NCI-H1694 treated with DMSO at 0.1 percent for 48 hours (cell line): ENCODE measurements at places on chromosomes 16 and 17.

GRCh38 chr16:17230932-17231581, 239.7 kb downstream of the XYLT1 start:
- no peak for DNase-seq

DNA sequence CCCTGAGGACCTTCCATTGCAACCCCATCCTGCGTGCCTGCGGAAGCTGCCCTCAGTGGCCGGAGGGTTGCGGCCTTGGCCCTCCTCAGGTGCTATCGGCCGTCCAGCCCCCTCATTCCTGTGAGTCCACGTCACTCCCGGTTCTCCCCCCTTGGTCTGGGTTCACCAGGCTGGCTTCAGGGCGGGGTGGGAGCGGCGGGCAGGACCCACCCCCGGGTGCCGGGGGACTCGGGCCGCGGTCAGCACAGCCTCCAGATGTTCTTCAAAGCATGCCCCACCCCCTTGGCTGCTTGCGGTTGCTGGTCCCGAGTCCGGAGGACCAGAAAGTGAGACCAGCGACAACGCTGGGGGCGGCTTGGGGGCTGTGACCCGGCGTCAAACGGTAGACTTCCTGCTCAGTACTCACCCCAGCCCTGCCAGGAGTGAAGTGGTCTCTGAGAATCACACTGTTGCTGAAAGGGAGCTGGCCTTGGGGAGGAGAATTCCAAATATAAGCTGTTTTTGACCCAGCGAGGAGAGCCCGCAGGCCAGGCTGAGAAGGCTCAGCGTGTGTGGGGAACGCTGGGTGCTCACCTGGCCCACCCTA, 4.5 kb downstream of the ZNF469 start:
- DNase-seq, result no peak

DNA sequence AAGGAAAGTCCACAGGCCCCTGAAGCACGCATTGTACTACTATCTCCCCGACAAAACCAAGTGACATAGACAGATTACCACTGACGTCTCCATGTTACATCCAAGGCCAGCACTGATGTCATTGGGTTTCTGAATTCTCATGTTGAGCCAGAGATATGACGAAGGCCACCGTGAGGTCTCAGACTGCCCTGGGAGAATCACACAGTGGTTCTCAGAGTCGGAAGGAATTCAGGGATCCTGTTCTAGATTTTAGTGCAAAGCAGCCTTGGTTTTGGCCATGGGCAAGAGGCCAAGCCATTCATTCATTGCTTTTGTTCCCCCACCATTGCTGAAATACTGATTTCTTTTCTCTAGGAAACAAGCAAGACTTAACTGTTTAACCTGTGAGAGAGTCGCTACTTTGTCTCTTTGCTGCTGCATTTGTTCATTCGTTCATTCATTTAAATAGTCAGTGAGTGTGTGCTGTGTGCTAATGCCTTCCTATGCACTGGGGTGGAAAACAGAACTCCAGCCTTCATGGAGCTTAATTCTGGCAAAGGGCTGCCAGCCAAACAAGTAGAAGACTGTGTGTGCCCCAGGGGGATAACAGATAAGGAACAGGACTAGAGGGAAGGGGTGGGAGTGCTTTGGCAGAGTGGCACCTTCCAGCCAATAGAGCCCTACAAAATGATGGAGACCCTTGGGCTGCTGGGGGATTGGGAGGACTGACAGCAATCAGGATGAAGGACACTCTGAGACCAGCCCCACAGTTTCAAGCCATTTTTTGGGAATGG, 222.3 kb downstream of the MSI2 start:
- no peak for DNase-seq

- no peak for DNase-seq
Observed at GRCh38 chr17:45851464-45851863, 6.8 kb downstream of the SPPL2C start.

DNA sequence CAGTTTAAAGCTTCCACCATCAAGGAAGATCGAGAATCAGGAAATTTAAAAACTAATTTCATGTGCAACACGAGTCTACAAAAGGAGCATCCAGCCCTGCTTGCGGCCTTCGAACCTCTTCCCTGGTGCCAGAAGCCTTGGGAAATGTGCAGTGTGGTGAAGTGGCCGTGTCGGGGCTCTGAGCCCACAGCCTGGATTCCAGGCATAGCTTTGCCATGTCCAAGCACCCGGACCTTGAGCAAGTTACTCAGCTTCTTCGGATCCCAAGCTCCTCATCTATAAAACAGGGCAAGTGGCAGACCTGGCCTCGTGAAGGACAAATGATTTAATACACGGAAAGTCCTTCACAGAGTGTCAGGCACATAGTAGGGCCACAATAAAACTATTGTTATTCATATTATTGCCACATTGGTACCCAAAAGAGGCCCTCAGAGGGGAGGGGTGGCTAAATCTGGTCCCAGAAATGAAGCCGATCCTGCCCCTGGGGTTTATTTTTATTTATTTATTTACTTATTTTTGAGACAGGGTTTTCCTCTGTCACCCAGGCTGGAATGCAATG, 34.8 kb downstream of the COTL1 start:
- no peak for DNase-seq

DNA sequence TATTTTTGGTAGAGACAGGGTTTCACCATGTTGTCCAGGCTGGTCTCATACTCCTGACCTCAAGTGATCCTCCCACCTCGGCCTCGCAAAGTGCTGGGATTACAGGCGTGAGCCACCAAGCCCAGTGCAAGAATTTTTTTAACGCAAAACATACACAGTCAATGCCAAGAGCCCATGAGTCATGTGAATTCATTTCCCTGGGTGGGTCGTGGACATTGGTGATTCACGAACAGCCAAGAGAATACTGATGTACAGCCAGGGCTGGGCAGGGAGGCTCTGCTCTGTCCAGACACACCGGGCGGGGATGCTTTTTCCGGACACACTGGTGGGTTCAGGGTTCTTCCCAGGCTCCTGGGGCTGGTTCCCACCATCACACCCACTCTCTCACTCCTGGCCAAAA, 17.7 kb downstream of the SLC38A8 start:
- DNase-seq, result no peak

DNA sequence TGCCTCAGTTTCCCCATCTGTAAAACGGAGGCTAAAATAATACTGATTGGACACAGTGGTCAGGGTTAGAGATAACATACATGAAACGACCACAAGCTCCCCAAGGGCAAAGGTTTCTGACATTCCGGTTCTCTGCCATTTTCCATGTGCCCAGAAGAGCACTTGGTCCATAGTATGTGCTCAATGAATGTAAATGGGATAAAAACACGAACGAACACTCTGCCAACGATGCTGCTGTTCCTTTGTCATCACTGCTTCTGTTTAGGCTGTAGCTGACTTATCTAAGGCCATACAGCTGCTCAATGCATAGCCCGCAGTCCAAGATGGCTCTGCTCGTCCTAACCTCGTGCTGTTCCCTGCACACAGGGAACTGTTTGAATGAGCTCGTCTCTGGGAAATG, 102.0 kb downstream of the RMI2 start:
- no peak for DNase-seq

DNA sequence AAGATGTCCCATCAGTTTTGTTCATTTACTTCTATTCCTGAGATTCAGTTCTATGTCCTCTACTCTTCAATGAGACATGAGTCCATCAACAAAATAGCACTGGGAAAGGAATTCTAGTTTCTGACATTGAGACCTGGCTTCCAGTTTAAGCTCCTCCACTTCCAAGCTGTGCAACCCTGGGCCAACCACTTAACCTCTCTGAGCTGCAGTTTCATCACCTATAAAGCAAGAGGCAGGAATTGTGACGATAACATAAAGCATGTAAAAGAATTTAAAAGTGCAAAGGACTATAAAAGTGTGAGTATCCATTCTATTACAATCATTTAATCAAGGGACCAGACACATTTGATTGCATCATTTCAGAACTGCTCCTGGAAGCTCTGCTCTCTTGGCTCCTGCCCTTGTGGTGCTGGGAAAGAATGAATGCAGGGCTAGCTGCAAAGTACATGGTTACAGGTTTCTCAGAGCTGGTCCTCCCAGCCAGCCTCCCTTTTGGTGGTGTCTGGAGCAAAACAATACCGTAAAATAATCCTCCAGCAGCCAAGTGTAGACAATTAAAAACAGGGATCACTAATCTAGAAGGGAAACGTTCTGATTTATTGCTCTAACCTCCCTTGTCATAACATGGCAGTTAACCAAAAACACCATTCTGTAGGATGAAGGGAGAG, 113.9 kb downstream of the VPS53 start:
- DNase-seq, result peak; percentile 71

- DNase-seq, result peak; percentile 83
Observed at GRCh38 chr16:85151603-85152413, 39.5 kb upstream of the CIBAR2 start.

DNA sequence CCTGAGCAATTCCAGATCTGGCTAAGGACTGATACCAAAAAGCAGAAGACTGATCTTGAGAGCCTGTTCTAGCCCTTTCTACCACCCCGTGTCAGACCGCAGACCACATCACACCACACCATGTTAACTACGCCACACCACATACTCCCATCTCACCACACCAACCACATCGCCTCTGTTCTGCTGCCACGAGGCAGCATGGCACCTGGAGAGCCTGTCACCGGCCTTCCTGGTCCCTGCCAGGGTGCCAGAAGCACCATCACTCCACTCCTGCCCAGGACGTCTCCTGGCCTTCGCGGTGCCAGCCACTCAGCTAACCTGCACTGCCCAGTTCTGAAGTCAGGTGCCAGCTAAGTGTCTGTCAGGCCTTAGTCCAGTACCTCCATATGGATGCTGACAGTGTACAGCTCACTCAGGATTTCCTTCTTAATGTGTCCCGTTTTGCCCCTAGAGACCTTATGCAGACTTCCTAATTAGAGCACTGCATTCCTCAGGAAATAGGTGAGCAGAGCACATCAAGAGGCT, 37.2 kb upstream of the BCAR1 start:
- DNase-seq, result no peak

DNA sequence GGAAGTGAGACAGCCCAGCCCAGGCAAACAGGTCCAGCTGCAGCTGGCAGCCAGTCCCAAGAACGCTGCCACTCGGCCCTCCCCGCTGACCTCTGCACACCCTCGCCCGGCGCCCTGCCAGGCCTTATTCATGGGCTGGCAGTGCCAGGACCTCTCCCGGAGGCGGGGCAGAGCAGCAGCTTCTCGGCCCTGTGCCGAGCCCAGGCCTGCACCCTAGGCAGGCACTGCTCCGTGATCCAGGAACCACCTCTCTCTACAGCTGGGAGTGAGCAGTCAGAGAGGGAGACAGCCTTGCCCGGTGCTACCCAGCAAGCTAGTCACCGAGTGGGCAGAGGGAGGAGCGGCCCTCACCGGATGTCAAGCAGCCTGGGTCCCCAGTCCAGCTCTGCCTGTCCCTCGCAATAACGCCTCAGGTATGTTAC, 79.9 kb upstream of the CBX4 start:
- no peak for DNase-seq

GRCh38 chr16:63185235-63185780, 1149.1 kb upstream of the CDH8 start:
- no peak for DNase-seq

GRCh38 chr16:89897204-89897603, 21.5 kb upstream of the MC1R start:
- no peak for DNase-seq

DNA sequence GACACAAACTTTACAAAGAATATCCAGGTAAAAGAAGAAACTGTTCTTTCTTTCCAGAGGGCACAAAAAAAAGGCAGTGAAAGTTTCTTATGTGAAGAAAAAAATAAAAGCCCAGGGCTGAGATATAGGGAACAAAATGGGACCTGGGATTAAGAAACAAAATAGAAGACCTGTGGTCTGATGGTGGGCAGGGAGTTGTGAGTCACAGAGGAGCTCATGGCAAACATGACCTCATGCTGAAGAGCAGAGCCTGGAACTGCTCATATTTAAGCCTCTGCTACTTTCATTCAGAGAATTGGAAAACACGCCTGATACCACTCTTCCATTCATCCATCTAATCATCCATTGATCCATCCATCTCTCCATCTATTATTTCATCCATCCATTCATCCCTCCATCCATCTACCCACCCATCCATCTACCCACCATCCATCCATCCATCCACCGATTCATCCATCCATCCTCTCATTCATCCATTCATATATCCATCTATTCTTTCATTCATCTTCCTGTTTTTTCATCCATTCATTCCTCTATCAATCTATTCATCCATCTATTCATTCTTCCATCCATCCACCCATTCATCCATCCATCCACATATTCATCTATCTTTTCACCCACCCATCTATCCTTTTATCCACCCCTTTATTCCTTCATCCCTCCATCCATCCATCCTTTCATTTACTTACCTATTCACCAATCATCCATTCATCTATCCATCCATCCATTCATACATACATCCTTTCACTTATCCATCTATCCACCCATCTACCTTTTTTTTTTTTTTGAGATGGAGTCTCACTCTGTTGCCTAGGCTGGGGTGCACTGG, 30.0 kb downstream of the WFDC1 start:
- DNase-seq, result no peak

DNA sequence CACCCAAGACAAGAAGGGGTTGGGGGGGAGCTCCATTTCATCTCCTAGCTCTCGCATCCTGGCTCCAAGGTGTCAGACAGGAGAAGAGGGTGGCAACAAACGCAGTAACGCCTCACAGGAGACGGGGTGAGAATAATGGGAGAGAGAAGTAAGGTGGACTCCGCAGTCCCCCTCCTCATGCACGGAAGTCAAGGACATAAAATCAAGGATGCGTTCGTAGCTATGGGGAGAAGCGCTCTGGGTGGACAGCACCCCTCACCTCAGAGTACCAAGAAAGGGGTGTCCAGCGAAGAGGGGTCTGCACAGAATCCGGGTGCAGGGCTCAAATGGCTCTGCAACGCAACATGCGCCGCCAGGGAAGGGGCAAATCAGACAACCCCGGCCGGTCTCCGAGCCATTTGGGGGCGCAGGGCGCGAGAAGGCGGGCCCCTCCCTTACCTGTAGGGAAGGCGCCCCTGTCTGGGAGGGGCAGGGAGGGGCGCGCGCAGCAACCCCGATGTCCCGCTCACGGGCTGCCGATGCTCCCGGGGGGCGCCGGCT, 555 bp downstream of the HDAC5 start:
- DNase-seq, result no peak

DNA sequence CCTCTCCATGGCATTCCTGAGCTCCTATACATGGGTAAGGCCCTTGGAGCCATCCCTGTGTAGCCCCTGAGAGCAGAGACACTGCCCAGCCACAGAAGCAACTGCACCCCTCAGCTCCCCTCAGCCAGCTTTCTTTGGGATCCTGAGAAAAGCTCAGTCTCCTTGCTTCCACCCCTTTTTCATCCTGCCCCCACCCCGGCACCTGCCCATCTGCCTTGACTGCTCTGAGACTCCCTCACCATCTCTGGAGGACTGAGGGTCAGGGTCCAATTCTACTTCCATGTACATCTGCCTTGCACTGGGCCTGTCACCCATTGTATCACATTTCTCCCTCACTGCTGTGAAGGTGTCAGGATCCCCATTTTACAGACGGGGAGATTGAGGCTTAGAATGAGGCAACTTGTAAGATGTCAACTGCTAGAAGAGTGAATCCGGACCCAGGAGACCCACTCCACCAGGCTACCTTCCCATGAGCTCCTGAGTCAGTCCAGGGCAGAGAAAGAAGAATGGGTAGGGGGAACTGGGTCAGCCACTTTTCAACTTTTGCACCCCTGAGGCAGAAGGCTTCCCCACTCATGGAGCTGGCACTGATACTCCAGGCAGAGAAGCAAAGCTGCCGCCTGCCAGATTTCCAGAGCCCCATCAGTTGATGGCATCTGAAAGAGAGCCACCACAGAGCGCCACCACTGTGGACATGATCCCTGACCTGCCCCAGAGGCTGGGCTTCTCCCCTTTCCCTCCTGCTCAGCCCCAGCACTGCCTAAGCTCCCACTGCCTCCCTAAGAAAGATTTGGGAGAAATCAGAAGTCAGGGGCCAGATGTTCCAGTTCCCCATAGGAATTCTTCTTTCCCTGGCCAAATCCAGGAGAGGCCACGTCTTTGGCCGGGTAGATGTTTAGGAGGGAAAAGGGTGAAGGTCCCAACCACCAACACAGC, 135.4 kb downstream of the TMEM132E start:
- no peak for DNase-seq
